ENCODE measurements at places on chromosomes 7 and 10. TPM values are rescaled to one million over a fixed set of nuclear protein-coding genes. Genes with fewer than 3 reads are reported as not detected.

- no peak for DNase-seq
- H3K27me3 ChIP-seq = no peaks in the 10 kb centered on the region
- no peaks in the 10 kb centered on the region for H3K36me3 ChIP-seq
- no peak overlapping the region for H3K27ac ChIP-seq
- no peaks in the 10 kb centered on the region for H3K4me1 ChIP-seq
- H3K4me3 ChIP-seq = no peak overlapping the region
Measured at GRCh38 chr7:137772748-137773147, 74.0 kb downstream of the DGKI start.

FANK1 gene
- polyA plus RNA-seq = not detected

DNA sequence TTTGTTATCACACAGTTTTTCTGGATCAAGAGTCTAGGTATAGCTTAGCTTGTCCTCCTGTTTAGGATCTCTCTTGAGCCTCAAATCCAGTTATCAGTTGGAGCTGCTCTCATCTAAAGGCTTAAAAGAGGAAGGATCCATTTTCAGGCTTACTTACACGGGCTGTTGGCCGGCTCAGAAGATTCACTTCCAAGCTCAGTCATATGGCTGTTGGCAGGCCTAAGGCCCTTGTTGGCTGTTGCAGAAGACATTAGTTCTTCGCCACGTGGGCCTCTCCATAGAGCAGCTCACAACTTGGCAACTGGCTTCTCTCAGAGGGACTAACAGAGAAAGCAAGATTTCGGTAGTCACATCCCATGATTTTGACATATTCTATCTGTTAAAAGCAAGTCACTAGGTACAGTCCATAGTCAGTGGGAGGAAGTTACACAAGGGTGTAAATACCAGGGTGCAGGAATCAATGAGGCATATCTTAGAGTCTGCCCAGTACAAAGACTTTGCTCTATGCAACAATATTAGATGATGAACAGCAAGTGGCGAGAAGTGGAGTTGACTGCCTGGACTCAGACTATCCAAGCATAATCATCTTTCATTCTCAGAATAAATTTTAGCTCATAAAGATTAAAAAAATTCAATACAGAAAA is 280.1 kb upstream of the MBL2 start:
- no peak for DNase-seq
- no peak overlapping the region for H3K4me3 ChIP-seq
- H3K4me1 ChIP-seq = no peaks in the 10 kb centered on the region
- no peak overlapping the region for H3K27ac ChIP-seq
- no peaks in the 10 kb centered on the region for H3K36me3 ChIP-seq
- H3K27me3 ChIP-seq = no peaks in the 10 kb centered on the region

RTKN2 gene
- polyA plus RNA-seq = 0.07 TPM

- no peak overlapping the region for H3K4me3 ChIP-seq
- no peak for DNase-seq
- no peaks in the 10 kb centered on the region for H3K4me1 ChIP-seq
- H3K27me3 ChIP-seq = no peaks in the 10 kb centered on the region
- no peaks in the 10 kb centered on the region for H3K36me3 ChIP-seq
Measured at GRCh38 chr10:48322017-48322416, 15.5 kb downstream of the MAPK8 start.

GNG11 gene
- polyA plus RNA-seq = 1.6 TPM

DNA sequence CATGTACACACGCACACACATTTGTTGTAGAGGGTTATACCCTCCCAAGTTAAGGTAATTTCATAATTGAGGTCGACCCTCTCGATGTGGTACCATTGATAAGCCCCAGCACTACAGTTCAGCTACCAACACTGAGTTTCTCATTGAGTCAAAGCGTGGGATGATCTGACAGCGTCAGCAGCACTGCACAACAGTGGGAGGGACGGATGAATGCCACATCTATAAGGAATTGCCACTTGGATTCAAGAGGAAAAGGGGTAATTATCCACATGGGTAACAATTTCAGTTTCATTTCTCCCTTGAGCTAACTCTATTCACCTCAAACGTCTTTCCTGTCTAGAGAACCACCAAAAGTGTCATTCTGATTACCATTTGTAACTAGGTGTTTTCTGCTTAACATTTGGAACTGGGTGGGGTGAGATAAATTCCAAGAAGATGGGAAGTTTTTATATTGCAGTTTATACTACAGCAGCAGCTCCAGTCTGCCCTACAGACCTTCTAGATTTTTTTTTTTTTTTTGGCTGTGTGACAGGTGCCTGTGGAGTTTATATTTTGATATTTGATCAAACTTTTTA is 342.9 kb downstream of the AUTS2 start:
- no peaks in the 10 kb centered on the region for H3K4me1 ChIP-seq
- no peaks in the 10 kb centered on the region for H3K36me3 ChIP-seq
- DNase-seq = no peak
- no peak overlapping the region for H3K27ac ChIP-seq
- no peak overlapping the region for H3K4me3 ChIP-seq

PKD1L1 gene
- 0.32 TPM for polyA plus RNA-seq

GRCh38 chr7:113087071-113087998 is 708 bp upstream of the GPR85 start:
- H3K4me1 ChIP-seq = peaks cover 10% of the 10 kb centered on the region
- H3K27ac ChIP-seq = no peak overlapping the region
- H3K27me3 ChIP-seq = peaks cover 46% of the 10 kb centered on the region

- H3K36me3 ChIP-seq = no peaks in the 10 kb centered on the region
- H3K27me3 ChIP-seq = peaks cover 2% of the 10 kb centered on the region
- DNase-seq = no peak
- peaks cover 6% of the 10 kb centered on the region for H3K4me1 ChIP-seq
- H3K4me3 ChIP-seq = no peak overlapping the region
Measured at GRCh38 chr10:113084031-113084430, 134.0 kb downstream of the TCF7L2 start.

ARMC3 gene
- polyA plus RNA-seq = not detected

- H3K4me3 ChIP-seq = no peak overlapping the region
- no peaks in the 10 kb centered on the region for H3K27me3 ChIP-seq
- no peaks in the 10 kb centered on the region for H3K4me1 ChIP-seq
- DNase-seq = no peak
- H3K27ac ChIP-seq = no peak overlapping the region
Measured at GRCh38 chr7:155882596-155882995, 70.3 kb upstream of the SHH start.

TFEC gene
- 55.9 TPM for polyA plus RNA-seq

GFRA1 gene
- not detected for polyA plus RNA-seq

- H3K4me3 ChIP-seq = no peak overlapping the region
- no peak overlapping the region for H3K27ac ChIP-seq
- no peaks in the 10 kb centered on the region for H3K4me1 ChIP-seq
- DNase-seq = no peak
Measured at GRCh38 chr10:81034383-81034782, 496.7 kb downstream of the SH2D4B start.

GRCh38 chr7:110854166-110854565 is 236.8 kb upstream of the LRRN3 start:
- no peak overlapping the region for H3K27ac ChIP-seq
- no peak overlapping the region for H3K4me3 ChIP-seq
- no peaks in the 10 kb centered on the region for H3K4me1 ChIP-seq

CRPPA gene
- polyA plus RNA-seq = 0.36 TPM

TRIM8 gene
- polyA plus RNA-seq = 39.4 TPM

- H3K27ac ChIP-seq = no peak overlapping the region
- no peaks in the 10 kb centered on the region for H3K4me1 ChIP-seq
- H3K27me3 ChIP-seq = no peaks in the 10 kb centered on the region
- H3K36me3 ChIP-seq = no peaks in the 10 kb centered on the region
- DNase-seq = no peak
Measured at GRCh38 chr10:1543596-1543995, 193.7 kb downstream of the ADARB2 start.

FEZF1 gene
- polyA plus RNA-seq = not detected

All from CD14-positive monocyte (primary cell).